ENCODE measurements at places on chromosomes 2 and 18. TPM values are rescaled to one million over a fixed set of nuclear protein-coding genes. Genes with fewer than 3 reads are reported as not detected.

DNA sequence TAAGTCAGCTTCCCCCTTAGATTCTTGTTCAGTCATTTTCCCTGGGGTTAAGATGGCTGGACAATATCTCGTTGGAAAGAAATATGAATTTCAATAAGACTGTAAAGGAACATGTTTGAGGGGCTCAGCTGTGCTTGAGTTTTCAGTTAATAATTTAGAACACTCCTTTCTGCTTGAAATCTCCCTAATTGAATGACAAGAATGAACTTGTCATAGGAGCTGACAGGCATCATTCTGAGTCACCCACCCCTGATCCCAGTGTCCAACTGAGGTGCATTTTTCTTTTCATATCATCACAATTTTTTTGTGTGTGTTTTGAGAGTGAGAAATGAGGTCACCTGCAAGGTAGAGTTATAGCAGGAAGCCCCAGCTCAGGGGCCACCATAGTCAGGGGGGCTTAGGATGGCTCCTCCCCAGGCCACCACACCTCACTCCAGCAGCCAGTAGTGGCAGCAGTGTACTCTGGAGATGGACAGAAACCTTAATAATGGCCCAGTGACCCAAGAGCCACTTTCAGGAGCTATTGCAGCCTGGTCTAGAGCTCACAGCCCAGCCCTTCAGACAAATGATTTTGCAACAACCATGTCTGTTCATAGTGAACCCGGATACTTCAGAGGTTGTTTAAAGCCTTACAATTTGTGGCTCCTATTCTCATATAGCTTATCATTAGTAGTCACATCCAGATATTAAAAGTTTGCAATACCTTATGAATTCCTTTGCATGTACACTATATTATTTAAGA, 174.5 kb downstream of the MAIP1 start:
- no peak for DNase-seq
- H3K36me3 ChIP-seq = no peaks in the 10 kb centered on the region
- H3K4me1 ChIP-seq = no peaks in the 10 kb centered on the region
- H3K27ac ChIP-seq = no peak overlapping the region

- H3K4me1 ChIP-seq = no peaks in the 10 kb centered on the region
- no peak overlapping the region for H3K27ac ChIP-seq
- H3K4me3 ChIP-seq = no peak overlapping the region
- H3K27me3 ChIP-seq = no peaks in the 10 kb centered on the region
- no peaks in the 10 kb centered on the region for H3K36me3 ChIP-seq
Measured at GRCh38 chr2:123688231-123688940, 336.7 kb upstream of the CNTNAP5 start.

Gene TFPI
- 266 TPM for total RNA-seq

- no peaks in the 10 kb centered on the region for H3K4me1 ChIP-seq
- no peaks in the 10 kb centered on the region for H3K27me3 ChIP-seq
- no peaks in the 10 kb centered on the region for H3K36me3 ChIP-seq
- peak; percentile 10 for DNase-seq
- H3K4me3 ChIP-seq = no peak overlapping the region
Measured at GRCh38 chr2:230933521-230934180, 8.6 kb upstream of the GPR55 start.

Gene EDAR
- total RNA-seq = 3.1 TPM

DNA sequence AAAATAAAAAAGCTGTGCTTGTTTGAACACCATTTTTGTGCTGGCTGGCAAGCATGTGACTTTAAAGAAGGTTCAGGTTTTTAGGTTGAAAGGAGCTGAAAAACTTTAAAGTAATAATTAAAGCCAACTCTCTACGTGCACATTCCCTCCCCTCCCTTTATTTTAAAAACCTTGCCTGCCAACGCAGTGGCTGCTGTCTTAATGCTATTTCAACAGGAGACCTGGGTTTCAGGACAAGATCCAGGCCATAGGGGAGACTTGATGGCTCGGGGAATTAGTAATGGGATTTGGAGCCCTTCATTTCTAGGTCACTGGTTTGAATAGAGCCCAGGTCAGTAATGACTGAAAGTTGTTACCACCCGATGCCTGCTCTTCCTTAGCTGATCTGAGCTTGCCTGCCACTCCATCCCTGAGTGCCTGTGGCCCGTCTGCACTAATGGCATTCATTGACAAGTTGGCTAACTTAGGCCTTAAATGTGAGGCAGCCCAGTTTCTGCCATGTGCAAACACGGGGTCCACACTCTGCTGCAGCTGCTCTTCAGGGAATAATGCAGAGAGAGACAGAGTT, 1233.2 kb upstream of the ZEB2 start:
- no peak overlapping the region for H3K27ac ChIP-seq
- no peaks in the 10 kb centered on the region for H3K4me1 ChIP-seq
- no peak for DNase-seq

Gene GAD1
- total RNA-seq = 1.1 TPM

GRCh38 chr2:46650556-46651001, 171.2 kb downstream of the TMEM247 start:
- H3K36me3 ChIP-seq = no peaks in the 10 kb centered on the region
- no peak overlapping the region for H3K27ac ChIP-seq
- DNase-seq = no peak
- no peak overlapping the region for H3K4me3 ChIP-seq

Gene CYP26B1
- 2.5 TPM for total RNA-seq

Gene GBX2
- total RNA-seq = not detected

GRCh38 chr18:9177031-9177430, 40.5 kb downstream of the ANKRD12 start:
- H3K4me1 ChIP-seq = peaks cover 2% of the 10 kb centered on the region
- H3K36me3 ChIP-seq = no peaks in the 10 kb centered on the region
- no peak overlapping the region for H3K27ac ChIP-seq
- no peak for DNase-seq
- no peaks in the 10 kb centered on the region for H3K27me3 ChIP-seq
- no peak overlapping the region for H3K4me3 ChIP-seq

DNA sequence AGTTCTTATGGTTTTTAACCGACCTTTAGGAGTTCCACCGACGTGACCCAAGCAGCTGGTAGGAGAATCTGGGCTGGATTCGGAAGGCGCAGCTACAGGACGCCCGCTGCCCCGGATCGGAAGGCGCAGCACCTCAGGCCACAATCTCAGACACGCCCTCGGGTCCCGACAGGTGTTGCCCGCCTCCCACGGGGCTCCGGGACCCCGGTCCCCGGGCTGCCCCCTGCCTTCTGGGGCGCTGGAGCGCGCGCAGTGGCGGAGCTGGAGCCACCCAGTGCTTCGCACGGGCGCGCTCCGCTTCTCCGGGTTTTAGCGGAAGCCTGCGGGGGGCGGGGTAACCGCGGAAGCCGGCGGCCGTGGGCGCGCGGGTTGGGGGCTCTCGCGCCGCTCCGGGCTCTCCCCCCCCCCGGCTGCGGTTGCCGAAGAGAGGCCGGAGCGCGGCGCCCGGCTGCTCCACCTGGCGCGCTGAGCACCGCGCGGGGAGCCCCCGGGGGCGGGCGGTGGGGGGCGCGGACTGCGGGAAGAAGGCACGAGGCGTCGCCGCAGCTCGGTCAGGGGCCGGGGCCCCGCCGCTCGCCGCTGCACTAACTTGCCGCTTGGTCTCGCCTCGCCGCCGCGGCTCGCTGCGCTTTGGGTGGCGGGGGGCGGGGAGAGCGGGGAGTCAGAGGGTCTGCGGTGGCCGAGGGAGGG, 718.8 kb downstream of the DPP10 start:
- H3K27ac ChIP-seq = no peak overlapping the region
- H3K36me3 ChIP-seq = no peaks in the 10 kb centered on the region
- H3K4me1 ChIP-seq = no peaks in the 10 kb centered on the region
- peaks cover 8% of the 10 kb centered on the region for H3K27me3 ChIP-seq
- H3K4me3 ChIP-seq = peak overlapping the region; percentile 33
- peak; percentile 84 for DNase-seq

DNA sequence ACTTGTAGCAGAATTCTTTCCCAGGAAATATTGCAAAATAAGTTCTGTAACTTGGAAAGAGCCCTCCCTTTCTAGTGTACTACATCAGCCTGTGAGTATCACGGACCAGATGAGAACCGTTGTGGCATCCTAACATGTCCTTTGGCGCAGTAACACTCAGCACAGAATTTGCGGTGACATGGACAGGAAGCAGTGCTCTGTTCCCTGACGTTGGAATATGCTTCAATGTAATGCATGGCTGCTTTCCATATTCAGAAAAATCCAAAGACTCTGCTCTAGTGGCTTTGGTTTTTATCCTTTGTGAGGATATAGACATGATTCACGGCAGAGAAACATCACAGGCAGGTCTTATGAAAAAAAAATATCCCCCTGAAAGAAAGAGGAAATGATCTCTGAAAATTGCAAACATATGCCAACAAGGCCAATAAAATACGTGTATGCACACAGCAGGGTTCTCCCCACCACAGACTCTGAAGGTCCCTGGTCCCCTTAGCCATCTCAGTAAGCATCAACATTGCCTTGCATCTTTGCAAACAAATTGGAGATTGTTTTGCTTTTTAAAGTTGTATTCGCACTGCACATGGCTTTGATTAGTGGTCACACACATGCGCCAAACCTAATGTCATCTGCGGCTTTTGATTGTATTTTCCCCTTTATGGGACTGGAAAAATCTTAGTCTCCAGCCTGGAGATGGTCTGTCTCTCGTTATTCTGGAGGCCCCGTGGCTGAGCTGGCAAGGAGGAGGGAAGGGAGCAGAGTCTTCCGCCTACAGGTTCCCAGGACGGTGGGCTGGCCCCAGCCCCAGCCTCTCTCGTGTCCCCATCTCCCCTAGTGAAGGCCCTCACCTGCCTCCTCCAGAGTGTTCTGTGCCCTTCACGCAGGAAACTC, 122.9 kb downstream of the COPS8 start:
- peaks cover 5% of the 10 kb centered on the region for H3K4me1 ChIP-seq
- H3K27me3 ChIP-seq = no peaks in the 10 kb centered on the region
- no peaks in the 10 kb centered on the region for H3K36me3 ChIP-seq
- no peak overlapping the region for H3K27ac ChIP-seq

Gene PARD6G
- total RNA-seq = 1.9 TPM

- no peaks in the 10 kb centered on the region for H3K4me1 ChIP-seq
- no peaks in the 10 kb centered on the region for H3K27me3 ChIP-seq
- no peak for DNase-seq
- H3K27ac ChIP-seq = no peak overlapping the region
Measured at GRCh38 chr2:195830968-195831950, 174.2 kb downstream of the SLC39A10 start.
